NCI-H2107 (cell line): ENCODE measurements at places on chromosomes 5 and 9.

- DNase-seq: no peak
Measured at GRCh38 chr5:92907938-92908606, 672.9 kb downstream of the NR2F1-AS1 start.

- DNase-seq: no peak
Measured at GRCh38 chr9:801399-802071, 40.0 kb upstream of the DMRT1 start.

- DNase-seq: no peak
Measured at GRCh38 chr5:128081111-128081851, 2.3 kb upstream of the SLC12A2 start.

GRCh38 chr5:42974536-42974935 is 65.6 kb downstream of the ANXA2R start:
- DNase-seq: no peak

DNA sequence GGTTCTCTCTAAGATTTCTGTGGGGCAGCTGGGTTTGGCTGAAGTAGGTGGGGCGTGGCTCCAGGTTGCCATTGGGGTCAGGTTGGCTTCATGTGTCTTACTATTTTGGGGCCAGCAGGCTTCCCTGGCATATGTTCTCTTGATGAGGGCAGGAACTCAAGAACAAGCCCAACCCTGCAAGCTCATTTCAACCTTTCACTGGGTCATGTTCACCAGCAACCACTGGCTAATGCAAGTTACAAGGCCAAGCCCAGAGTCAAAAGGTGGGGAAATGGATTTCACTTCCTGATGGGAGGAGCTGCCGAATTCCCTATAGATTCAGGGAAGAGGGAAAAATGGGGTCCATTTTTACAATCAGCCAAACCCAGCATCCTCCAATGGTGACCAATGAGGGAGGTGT is 34.0 kb upstream of the HAND1 start:
- no peak for DNase-seq

GRCh38 chr5:152092580-152092979 is 167.9 kb upstream of the GLRA1 start:
- no peak for DNase-seq

- no peak for DNase-seq
Measured at GRCh38 chr9:128214571-128215490, 11.7 kb downstream of the DNM1 start.

- DNase-seq: no peak
Measured at GRCh38 chr5:153746440-153746839, 256.0 kb downstream of the GRIA1 start.

DNA sequence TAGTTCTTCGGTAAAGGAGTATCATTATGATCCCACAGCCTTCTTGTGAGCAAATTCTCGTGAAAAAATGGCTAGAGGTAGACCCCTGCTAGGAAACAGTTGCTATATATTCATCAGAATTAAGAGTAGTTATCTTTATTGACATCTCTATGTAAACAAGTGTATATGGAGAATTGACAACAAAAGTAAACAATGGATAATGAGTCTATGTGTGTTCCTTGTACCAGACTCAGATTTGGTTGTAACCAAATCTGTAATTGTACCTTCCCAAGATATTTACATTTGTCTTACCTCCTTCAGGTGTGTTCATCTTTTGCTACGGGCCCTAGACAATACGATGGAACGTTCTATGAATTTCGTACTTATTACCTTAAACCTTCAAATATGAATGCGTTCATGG is 2.1 kb downstream of the NIPSNAP3B start:
- DNase-seq: no peak

DNA sequence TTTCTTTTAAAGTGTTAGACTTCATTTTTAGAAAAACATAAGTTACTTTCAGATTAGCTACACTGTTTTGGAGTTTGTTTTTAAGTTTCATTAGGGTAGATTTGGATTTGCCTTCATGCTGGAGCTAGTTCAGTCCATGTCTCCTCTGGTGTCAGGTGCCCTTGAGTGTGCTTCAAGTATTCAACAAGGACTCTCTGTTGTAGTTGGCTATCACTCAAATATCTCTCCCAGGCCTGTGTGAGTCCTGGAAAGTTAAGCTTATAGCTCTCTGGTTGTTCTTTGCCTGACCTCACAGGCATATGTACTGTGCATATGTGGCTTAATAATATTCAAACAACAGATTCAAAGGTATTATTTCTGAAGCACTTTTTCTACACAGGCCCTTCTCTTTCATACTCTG is 45.4 kb downstream of the PTBP3 start:
- no peak for DNase-seq

GRCh38 chr9:131986089-131986488 is 93.6 kb downstream of the MED27 start:
- no peak for DNase-seq

GRCh38 chr5:122465031-122465577 is 153.1 kb downstream of the SNCAIP start:
- no peak for DNase-seq

DNA sequence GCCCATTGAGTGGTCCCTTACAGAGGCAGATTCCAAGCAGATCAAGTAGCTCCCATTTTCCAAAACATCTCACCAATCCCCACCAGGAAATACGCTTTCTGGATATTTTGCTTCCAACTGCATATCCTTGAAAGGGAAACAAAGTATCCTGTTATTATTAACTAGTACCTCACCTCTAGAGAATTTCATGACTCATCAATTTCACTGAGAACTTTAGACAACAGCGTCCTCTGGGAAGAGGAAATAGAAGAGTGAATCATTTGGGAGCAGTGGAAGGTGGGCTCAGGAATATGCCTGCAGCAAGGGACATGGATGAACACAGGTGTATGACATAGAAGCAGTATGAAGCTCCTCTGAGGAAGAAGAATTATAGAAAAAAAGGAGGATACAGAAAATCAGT is 186.7 kb downstream of the MARCHF11 start:
- no peak for DNase-seq

GRCh38 chr5:141508798-141509611 is 20.1 kb downstream of the PCDHGC5 start:
- no peak for DNase-seq

DNA sequence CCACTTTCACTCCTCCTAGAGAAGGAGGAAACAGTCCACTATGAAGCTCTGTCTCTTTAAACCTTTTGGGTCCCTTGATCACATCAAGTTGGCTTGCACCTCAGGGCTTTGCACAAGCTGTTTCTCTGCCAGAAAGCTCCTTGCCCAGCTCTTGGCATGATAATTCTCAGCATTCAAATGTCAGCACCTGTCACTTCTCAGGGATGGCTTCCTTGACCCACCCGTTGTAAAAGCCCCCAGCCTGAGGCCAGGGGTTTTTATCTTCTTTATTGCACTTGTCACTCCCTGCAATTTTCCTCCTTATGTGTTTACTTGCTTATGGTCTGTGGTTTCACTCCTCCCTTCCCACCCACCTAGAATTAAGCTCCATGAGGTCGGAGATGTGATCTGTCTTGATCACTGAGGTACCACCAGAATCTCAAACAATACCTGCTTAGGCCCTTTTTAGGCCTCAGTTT is 200.7 kb upstream of the TBC1D2 start:
- DNase-seq: no peak

DNA sequence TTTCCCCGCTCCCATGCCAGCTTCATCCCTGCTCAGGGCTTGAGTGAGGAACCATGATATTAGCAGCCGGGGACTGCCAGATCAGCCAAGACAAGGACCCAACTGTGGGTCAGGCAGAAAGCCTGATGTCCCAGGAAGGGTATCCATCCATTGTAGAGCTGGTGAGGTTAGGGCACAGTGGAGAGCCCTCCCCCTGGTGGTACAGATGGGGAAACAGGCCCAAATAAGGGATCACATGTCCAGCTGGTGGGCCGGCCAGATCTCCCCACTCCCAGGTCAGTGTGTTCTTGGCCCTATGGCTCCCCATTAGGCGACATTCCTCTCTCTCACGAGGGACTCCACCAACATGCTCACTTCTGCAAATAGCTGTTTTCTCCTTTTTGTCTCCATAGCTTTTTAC is 9.0 kb downstream of the CDX1 start:
- no peak for DNase-seq

- DNase-seq: no peak
Measured at GRCh38 chr9:114004221-114004716, 73.8 kb downstream of the AMBP start.

DNA sequence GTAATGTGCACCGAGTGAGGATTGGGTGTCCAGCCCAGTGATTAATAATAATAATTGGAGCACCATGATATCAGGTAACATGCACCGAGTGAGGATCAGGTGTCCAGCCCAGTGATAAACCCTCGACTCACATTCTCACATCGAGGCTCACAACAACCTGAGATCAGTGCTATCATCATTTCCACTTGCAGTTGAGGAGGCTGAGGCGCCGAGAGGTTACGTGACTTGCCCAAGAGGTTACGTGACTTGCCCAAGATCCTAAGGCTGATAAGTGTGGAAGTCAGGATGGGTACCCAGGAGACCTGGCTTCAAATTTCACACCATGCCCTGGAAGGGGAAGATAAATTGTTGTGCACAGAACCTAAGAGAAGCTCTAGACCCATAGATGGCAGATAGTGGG is 189.4 kb downstream of the MED10 start:
- no peak for DNase-seq

- DNase-seq: no peak
Measured at GRCh38 chr9:126016579-126017290, 269.6 kb downstream of the PBX3 start.

DNA sequence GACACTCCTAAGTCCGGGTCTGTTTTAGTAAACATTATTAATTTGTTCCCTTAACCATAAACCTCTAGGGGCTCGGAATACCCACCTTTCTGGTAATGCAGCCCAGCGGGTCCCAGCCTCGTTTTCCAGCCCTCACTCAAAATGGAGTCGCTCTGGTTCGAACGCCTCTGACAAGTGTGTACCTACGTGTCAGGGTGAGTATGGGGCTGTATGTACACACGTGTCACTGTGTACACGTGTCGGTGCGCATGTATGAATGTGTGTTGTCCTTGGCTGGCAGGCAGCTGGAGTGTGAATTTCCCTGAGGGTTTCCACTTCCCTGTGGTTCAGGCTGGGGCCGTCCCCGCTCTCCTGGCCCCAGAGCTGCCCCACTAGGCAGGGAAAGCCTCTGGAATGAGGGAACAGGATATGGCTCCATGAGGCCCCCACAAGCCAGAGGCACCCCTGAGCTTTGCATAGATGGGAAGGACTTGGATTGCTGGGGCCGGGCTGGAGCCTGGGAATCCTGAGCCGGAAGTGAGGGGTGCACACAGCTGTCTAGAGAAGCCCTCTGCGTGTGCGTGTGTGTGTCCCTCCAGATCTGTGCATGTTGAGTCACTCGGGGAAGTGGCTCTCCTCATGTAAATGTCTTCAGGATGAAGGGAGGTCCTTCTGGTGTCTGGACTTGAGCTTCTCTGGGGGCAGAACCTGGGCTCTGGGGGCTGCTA is 160.8 kb upstream of the IER5L start:
- DNase-seq: no peak

DNA sequence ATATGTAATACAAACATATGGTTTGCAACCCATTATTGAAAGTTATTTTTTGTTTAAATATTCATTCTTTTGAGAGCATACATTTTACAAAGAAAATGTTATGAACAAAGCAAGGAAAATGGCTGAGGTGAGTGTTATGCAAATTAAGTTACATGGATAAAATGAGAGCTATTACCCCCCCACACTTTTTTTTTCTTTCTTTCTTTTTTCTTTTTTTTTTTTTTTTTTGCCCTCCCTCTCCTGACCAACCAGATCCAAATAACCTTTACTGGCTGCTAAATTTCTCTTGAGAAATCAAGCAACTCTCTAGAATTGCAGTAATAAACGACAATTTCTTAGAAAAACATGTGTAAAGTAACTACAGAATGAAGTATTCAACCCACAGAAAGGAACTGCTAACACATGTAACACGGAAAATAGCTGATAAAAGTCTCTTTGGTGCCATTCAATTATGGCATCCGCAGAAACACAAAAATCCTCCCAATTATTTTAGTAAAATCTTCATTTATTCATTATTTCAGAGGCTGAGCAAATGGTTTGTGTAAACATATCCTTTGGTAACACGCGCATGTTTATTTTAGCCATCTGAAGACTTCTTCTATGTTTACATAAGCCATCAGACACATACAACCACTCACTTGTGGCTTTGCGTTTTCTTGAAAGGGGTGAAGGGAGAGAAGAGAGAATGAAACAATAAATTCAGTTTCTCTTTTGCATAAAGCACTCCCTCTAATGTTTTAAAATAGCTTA is 216.1 kb downstream of the NFIB start:
- DNase-seq: no peak

DNA sequence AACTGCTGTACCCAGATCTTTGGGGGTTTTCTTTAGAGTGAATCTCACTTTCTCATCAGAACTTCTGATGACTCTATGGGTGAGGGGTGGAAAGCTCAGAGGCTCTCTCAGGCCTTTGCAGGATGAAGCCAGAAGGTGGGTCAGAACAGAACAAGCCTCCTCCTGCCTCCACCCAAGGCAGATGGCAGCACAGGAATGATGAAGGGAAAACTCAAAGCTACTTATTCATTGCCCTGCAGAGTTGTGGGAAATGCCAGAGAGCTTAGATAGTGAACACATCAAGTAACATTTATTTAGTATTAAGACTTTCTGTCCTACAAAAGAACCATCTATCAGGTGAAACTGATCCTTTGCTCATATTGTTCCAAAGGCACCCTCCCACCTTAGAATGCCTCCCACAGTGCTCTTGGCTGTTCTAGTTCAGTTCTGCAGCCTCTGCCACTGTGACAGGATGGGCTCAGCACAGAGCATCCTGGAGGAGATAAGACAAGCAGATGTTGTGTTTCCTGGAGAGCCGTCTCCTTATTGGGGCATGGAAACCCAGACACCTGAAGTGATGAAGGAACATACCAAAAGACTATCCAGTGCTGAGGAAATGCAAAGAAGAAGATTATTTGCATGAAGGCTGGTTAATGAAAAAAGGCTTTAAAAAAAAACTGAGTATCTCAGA is 146.6 kb downstream of the ADAMTS12 start:
- no peak for DNase-seq

- DNase-seq: no peak
Measured at GRCh38 chr5:142059304-142059940, 46.6 kb upstream of the GNPDA1 start.

GRCh38 chr5:103272377-103272776 is 13.8 kb downstream of the MACIR start:
- DNase-seq: no peak

- no peak for DNase-seq
Measured at GRCh38 chr9:14923701-14924100, 13.5 kb upstream of the FREM1 start.

GRCh38 chr9:135533674-135534073 is 12.3 kb upstream of the OBP2A start:
- no peak for DNase-seq
